Renal cortical epithelial cell (primary cell): ENCODE measurements at places on chromosomes 2 and 18.

- no peak for DNase-seq
Measured at GRCh38 chr18:29873211-29873610, 1169.3 kb downstream of the DSC3 start.

- DNase-seq = peak; percentile 82
Measured at GRCh38 chr18:54679318-54680149, 88.5 kb downstream of the DYNAP start.

DNA sequence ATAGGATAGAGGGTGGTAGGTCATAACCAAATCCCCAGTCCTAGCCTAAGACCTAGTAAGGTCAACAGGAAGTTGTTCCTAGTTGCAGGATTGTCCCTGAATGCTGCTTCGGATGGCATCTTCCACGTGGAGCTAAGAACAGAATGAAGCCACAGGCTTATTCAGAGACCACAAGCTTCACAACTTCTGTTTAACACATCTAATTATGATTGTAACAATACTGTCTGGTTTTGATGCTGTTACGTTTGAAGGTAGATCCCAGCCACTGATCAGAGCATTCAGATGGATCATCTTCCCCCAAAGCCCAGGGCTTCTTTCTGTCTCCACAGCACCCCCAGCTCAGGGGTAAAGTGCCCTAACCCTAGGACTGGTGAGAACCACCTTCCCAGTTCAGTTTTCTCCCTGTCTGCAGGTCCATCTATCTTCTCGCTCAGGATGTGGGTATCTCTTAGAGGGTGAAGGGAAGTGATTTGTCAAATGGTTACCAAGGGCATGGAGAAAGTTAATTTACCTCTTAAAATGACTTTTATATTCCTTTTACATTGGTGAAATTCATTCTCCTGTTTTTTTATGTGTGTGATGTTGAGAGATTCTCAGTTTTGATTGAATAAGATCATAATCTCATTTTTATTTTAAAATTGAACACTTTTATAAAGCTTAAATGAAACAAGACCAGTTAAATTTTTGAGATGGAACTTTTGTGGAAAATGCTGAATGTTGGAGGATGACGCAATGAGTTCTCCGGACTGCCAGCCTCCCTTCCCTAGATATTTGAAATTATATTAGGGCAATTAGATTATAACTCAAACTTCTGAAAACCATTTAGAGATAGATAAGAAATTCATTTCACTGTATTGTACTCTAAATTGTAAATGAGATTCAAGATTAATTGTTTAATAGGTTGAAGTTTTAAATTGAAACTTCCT, 66.5 kb downstream of the RHBDD1 start:
- no peak for DNase-seq

GRCh38 chr2:177164131-177164530, 48.5 kb upstream of the HNRNPA3 start:
- DNase-seq = no peak

GRCh38 chr18:36856815-36857214, 27.9 kb downstream of the KIAA1328 start:
- DNase-seq = peak; percentile 18

DNA sequence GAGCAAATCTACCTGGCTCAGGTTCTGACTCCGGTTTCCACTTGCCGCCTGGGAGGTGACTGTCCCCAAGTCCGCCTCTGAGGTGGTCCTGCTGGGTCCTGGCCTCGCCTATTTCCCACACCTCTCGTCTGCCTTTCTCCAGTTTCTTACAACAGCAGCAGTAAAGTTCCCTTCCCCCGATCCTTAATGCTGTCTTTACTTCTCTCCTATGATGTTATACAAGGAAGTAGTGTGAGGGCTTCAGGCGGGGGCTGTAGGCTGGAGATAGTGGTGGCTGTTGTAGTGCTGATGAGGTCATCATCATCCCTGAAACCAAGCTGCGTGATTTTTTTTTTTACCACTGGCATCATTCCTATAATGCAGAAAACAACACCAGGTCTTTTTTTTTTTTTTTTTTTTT, 18.9 kb downstream of the TGIF1 start:
- DNase-seq = no peak

DNA sequence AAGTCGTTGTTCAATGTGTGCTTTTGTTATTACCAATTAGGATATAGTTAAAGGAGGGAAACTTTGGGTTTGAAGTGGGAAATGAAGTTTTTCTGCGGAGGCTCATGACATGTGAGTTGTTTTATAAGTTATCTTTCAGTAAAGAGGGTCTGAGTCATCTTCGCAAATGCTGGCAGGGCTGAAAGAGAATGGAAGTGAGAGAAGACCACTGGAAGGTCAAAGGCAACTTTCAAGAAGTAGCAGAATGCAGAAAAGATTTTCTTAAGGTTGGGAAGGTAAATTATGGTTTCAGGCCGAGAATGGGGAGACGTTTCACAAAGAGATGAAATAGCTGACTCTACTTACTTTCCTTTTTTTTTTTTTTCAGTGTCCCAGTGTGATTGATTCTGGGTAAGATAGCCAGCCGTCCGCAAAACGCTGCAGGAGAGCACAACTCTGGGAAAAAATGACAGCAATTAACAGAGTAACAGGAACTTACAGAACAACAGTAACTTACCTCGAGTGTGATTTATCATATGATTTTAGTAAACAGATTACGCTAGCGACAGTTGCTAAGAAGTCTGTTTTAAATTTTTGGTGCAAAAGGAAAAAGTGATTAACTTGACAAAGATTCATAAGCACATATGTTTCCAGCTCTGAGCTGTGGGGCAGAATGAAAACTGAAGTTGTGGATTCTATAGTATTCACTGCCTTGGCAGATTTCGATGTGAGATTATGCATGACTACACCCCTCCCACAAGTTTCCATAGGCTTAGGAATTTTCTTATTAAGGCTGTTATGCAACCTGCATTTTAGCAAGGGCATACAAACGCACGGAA, 46.8 kb upstream of the ACTR3 start:
- peak; percentile 94 for DNase-seq

DNA sequence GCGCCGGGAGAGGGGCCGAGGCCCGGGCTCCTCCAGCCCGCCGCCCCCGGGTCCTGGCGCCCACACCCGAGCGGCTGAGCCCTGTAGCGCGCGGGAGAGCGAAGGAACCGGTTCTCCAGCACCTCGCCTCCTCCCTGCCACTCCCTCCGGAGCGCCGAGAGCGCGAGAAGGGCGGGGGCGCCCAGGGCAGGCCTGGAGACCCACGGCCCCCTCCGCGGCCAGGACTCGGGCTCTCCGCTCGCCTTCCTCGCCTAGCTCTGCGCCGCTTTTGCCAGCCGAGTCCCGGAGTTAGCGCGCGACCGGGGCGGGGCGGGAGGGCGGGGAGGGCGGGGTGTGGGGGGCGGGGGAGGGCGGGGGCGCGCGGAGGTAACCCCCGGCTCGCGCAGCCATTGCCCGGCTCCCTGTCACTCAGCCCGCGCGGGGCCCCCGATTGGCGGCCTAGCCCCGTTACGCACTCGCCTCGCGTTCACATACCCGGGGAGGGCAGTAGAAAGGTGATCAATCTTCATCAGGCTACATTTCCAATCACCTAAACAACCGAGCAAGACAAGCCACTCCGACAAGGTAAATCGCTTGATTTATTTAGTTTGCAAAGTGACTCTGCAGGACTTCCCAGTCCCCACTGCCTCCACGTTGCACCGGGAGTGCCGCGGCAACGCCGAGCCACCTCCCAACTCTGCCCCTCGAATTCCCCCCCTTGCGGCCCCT, at the start of gene OTX1:
Gene OTX1 (plus strand): TSS at position 497 of the 708 bp plus-strand sequence. CDS start 2,161 bp downstream, outside the sequence.
- DNase-seq = no peak

DNA sequence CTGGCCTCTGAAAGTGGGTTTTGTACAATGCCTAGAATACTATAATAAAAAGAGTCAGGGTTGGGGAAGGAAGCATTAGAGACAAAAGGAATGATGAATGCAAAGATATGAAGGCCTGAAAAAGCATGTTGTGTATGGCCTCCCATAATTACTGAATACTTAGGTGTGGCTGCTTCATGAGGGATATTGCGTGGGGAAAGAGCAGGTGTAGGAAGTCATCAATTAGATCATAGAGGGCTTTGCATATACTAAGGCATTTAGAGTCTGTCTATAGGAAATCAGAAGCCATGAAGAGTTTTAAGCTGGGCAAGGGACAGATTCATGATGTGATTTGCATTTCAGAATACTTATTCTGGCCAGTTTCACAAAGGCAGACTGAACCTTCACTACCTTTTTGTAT, 48.2 kb downstream of the NCOA1 start:
- DNase-seq = no peak

DNA sequence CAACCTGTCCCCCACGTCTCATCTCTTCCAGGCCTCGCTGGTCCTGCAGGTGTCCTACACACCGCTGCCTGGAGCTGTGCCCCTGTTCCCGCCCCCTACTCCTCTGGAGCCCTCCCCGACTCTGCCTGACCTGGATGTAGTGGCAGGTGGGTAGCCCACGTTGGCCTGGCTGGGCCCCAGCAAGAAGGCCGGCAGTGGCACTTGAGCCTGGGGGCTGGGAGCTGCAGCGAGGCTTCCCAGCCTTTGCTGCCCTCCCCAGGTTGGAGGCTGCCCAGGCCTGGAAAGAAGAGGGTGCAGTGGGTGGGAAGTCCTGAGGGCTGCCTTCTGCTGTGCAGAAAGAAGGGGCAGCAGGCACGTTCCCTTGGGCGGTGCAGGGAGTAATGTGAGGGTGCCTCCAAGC, 58.4 kb downstream of the DYSF start:
- DNase-seq = no peak

GRCh38 chr2:71452565-71452964, 796 bp upstream of the DYSF start:
- peak; percentile 50 for DNase-seq

DNA sequence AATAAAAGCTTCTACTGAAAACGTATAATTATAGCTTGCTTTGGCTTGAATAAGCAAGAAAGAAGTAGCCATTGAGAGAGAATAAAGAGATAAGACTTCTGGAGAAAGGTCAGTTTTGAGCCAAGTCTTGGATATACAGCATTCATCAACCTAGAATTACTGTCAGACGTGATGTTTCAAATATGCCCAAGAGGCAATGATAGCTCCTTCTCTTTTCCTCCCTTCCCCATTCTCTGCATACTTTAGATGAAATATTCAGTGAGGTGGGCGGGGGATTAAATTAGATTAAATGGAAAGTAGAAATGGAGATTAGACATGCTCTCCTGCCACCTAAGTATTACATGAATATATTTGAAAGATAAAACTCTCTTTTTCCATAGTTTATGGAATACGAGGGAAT, 8.7 kb downstream of the ANTXR1 start:
- no peak for DNase-seq

- no peak for DNase-seq
Measured at GRCh38 chr2:4900861-4901770, 791.1 kb upstream of the SOX11 start.

DNA sequence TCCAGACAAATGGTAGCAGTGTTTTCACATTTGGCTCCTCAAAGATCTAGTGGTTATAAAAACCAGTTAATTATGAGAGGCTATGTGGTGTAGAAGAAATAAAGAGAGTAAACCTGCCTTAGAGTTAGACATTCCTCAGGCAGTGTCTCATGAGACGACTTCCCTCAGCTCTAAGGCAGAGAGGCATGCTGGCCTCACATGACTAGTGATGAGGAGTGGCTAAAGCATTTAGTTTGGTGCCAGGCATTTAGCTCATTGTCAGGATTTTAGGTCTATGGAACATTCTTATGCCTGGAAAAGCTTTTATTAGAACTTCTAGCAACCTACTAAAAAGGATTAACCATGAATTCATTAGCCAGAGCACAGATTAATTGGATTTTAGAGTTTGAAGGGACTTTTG, 90.3 kb downstream of the RPRM start:
- DNase-seq = peak; percentile 79

DNA sequence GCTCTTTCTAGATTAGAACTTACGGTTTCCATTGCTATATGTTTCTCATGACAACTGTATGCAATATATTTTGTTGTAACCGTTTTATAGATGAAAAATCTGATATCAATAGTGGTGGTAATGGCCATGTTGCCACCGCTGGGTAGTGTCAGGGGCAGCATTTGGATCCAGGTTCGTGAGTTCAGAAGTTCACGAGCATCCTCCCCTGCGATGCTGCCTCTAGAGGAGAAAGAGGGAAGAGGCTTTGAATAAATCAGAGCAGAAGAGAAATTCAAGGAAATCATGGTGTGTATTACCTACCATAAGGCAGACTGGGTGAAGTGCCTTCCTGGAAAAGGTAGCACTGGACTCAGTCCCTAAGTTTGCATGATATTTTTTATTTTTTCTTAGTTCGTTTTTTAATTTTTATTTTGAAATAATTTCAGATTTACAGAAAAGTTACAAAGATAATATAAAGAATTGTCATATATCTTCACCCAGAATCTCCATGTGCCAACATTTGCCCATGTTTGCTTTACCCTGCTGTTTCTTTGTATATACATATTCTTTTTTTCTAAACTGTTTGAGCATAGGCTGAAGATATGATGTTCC, 3.3 kb upstream of the ZBTB7C start:
- peak; percentile 37 for DNase-seq

DNA sequence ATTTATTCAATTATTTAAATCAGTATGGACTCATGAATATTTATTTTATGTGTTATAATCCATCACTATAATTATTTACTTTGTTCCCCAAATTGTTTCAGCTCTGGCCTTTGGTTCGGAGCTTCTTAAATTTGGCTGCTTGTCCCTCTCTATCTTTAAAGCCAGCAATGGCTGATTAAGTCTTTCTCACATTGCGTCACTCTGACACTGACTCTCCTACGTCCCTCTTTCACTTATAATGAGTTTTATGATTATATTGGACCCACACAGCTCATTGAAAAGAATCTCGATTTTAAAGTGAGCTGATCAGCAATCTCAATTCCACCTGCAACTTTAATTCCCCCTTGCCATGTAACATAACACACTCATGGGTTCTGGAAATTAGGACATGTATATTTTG, 185.2 kb upstream of the SLC39A10 start:
- no peak for DNase-seq

DNA sequence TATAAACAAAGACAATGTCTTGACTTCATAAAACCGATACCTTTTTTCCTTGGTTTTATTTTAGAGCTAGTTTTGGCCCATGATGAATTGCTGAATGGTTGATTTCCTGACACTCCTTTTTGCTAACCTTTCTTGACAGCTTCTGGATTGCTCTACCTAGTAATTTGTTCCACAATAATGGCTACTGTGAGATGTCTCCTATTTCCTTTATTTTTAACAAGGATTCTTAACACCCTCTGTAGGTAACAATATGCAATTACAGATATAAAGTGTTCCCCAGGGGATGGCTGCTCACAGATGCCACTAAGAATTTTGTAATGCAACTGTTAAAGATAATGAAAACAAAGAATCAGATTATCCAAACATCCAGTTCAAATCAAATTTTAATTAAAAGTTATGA, 100.8 kb upstream of the ATP5MC3 start:
- DNase-seq = peak; percentile 57

DNA sequence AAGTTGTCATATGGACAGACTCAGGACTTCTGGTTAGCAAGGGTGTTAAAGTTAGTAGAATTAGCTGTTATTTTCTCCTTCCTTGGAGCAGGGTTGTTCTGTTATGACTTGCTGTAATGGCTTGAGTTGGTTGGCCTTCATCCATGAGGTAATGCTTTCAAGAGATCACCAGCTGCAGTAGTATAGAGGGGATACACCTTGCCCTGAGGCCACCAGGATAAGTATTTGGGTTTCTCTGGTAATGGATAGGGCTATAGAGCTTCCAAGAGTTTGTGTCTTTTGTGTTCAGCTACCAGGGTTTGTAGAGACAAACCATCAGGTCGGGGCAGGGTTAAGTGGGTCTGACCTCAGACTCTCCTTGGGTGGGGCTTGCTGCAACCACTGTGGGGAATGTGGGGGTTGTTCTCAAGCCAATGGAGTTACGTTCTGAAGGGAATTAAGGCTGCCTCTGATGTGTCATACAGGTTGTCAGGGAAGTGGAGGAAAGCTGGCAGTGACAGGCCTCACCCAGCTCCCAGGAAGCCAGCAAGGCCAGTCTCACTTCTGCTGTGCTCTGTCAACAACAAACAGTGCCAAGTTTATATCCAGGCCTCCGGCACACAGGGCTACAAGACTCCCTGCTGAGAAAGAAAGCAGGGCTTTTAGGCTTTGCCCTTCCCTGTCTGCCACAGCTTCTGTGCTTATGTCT, 356.6 kb downstream of the SPAG16 start:
- DNase-seq = peak; percentile 47
